ENCODE measurements at places on chromosomes 6 and 20.
A peak's percentile ranks its signal among the peaks of the same experiment; 100 is the strongest.

GRCh38 chr20:61871913-61872312, 193.8 kb downstream of the TAF4 start:
- DNase-seq, result no peak

DNA sequence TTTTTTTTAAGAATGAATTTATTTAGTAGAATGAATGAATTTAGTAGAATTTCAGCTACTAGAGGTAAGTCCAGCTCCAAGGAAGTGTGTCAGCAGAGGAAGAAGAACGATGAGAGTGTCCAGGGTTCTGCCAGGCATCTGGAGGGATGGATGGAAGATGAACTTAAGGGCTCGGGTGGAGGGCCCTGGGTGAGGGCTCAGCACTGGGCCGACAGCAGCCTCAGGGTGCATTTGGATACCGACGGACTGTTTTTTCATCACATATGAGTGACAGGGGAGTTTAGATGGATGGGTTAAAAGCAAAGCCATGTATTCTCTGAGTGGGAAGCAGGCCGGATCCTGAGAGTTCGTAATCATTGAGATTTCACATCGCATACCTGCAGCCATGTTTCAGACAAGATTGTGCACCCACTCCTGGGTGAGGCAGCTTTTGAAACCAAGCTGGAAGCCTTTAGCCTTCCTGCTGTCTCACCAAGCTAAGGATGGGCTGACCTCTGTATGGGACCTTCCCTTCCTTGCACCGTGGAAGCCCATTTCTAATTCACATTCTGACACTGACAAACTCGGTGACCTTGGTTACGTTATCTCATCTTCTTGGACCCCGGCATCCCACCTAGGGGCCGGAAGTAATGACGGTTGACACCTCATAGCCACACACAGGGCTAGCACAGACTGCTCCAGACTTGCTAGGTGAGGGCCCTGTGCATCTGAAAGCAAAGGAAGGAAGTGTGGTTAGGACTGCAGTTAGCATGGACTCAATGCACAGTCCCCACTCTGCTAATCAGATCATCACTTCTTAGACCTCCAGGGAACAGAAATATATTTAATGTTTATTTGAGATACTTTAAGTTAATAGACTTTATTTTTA, 228.5 kb downstream of the SLC24A3 start:
- no peak for DNase-seq

- DNase-seq, result no peak
Observed at GRCh38 chr6:12804952-12805645, 88.5 kb downstream of the PHACTR1 start.

- no peak for DNase-seq
Observed at GRCh38 chr20:695165-695866, 19.7 kb upstream of the SCRT2 start.

GRCh38 chr6:33907227-33907626, 103.4 kb upstream of the MLN start:
- DNase-seq, result no peak

DNA sequence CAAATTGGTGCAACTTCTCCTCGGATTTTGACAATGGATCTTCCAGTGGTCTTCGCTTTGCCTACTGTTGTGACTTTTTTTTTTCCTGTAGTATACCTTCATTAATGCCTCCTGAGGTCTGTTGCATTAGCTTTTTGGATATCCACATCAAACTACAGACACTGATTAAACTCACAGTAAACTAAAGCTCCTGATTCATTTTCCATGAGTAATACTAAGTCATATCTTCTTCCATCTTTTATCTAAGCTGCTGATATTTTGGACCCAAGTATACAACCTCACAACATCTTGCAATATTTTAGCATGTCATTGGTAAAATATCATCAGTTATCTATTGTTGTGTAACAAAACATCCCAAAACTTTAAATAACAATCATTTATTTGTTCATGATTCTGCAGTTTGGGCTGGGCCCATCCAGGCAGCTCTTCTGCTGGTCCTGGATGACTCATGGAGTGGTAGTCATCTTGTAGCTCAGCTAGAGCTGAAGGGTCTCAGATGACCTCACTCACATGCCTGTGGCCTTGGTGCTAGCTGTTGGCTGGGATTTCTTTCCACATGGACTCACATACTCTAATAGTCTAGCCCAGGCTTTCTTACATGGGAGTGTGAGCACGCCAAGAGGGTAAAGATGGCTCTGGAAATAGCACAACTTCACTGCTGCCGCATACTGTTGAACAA, 78.3 kb upstream of the SRSF6 start:
- DNase-seq, result no peak

- no peak for DNase-seq
Observed at GRCh38 chr20:62339647-62340062, 27.5 kb downstream of the LAMA5 start.

GRCh38 chr20:62928246-62928939, 2.1 kb upstream of the DIDO1 start:
- no peak for DNase-seq

DNA sequence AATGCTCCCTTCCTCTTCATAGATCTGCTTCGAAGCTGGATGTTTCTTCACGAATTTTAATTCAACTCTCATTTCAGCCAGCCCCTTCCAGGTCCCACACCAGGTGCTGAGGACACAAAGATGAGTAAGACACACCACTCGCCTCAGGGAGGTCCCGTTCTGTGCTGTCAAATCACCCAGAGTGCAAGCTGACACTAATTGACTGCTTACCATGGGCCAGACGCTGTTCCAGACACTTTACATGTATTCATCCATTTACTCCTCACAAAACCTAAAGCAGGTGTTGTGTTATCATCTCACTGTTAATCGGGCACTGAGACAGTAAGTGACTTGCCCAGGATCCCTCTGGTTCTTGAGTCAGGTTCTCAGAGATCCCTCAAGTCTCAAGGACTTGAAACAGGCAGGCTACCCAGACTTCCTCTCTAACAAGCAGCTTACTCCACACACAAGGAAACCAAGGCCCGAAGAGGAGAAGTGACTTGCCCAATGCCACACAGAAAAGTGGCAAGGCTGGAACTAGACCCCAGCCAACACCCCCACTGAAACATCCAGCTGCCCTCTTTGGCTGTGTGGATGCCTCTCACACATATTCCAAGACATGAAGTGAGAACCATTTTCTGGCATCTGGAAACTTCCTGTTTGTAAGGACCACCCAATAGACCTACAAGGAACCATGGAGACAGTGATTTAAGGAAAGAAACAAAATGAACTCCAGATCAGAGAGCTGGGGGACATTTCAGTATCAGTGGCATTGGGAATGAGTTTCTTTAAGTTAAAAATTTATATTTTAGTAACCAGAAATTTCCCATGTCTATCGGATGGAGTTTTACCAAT, 174.5 kb downstream of the CDC5L start:
- no peak for DNase-seq

DNA sequence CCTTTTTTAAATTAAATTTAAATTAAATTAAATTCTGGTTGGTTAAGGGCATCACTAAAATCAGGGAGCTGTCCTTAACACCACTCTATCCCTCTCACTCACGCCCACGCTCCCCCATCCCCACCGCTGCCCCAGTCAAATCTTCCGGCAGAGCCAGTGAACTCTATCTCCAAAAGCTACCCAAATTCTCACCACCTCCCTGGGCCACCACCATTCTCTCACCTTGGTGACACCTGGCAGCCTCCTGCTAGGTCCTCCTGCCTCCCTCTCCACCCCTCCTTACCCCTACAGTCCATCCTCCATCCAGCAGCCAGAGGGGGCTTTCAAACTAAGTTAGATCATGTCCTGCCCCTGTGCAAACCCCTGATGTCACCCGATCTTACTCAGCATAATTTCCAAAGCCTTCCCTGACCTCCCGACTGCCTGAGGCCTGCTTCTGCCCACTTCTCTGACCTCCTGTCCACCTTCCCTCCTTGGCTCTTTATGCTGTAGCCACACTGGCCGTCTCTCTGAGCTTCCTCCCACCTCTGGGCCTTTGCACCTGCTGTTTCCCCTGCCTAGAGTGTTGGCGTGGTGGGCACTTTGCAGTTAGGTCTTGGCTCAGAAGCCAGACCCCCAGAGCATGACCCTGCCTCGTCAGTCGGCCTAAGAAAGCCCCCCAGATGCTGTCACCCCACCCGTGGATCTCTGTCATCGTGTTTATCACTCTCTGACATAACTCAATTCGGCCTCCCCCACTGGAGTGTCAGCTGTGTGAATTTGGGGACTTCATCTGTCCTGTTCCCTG, 24.7 kb downstream of the PTGIS start:
- DNase-seq, result no peak

DNA sequence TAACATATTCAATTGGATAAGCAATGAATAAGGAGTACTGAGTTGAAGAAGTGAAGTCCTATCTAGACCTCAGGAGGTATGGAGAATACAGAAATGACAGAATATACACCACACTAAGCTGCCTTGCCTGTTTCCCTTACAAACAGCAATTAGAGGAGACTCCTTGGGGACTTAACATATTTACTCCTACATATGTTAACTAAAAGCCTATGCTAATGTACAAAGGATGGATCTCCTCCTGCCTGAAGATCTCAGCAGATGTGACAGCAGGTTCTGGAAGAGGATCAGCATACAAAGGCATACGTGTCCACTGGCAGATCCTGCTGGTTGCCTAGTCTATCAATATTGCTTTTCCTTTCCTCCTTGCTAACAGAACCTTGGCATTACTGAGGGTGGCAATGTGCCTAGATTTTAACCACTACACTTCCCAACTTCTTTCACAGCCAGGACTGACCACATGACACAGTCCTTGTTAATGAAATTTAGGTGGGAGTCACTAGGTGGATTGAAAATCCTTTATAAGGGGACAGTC, 29.6 kb downstream of the PRKN start:
- DNase-seq, result no peak

GRCh38 chr6:18513253-18513798, 126.2 kb downstream of the RNF144B start:
- DNase-seq, result no peak

DNA sequence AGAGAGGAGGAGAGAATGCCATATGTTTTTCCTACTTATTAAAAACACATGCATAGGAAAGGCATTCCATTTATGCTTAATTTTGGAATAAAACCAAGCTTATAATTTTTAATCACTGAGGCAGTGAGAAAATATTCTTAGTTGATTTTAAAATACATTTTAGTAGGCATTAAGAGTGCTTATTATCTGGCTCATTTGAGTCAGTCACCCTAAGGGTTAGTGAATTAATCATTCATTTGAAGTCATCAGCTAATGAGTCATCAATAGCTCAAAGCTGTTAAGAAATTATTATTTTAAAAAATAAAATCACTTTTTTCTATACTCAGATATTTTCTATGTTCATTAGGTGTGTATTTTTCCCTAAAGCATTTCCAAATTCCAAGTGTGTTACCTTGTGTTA, 81.6 kb downstream of the TMEM200A start:
- no peak for DNase-seq

DNA sequence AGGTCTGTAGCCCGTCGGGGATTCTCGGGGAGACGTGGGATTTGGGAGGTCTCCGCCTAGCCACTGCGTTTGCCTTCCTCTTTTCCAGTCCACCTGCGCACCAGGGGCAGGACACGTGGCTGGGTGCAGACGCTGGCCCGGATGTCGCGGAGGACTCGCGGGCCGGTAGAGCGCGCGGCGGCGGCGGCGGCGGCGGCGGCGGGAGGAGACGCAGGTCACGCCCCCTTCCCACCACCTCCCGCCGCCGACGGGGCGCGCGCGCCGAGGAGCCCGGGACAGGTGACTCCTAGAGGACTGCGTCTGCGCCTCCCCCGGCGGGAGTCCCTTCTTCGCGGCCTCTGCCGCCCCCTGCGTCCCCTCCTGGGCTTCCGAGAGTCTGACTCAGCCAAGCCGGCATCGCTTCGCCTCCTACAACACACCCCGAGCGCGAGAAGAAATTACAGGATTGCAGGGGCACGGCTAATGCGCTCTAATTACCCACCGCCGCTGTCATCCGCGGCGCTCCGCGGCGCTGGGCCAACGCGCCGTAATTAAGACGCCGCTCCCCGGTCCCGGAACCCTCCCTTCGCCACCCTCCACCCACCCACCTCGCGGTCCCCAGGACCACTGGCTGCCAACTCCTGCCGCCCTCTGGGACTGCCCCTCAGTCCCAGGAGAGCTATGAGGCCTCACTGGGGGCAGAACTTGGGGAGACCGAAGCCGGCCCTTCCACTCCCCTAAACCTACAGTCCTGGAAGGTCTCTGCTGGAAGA, 124.5 kb downstream of the MRPL14 start:
- peak; percentile 84 for DNase-seq

- peak; percentile 77 for DNase-seq
Observed at GRCh38 chr6:28719275-28719940, 193.7 kb downstream of the GPX5 start.

- no peak for DNase-seq
Observed at GRCh38 chr20:35150846-35151579, 3.9 kb upstream of the EDEM2 start.

DNA sequence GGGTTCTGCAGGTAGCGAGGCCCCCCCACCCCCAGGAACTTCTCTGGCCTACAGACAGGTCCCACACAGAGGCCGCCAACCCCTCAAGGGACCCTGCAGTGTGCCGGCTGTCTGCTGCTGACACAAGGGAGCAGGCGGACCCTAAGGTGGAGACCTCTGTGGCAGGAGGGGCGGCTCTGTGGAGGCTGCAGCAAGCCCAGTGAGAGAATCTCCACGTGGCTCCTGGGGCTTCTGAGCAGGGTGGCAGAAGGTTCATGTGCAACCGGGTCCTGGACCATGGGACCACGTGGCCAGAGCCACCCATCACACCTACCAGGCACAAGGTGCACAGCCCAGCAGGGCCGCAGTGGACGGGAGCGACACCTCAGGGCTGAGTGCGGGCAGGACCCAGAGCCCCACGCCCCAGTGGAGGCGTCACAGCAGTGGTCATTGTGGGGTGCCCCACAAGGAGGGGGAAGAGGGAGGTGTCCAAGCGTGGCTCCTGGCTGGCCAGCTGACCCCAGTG, 4.3 kb downstream of the ARFRP1 start:
- DNase-seq, result no peak

All from activated CD8-positive, alpha-beta memory T cell treated with anti-CD3 and anti-CD28 coated beads, Interleukin-2, amount 50 U/mL, for 48 hours (primary cell).